CD4-positive, alpha-beta T cell treated with Interleukin-15 for 4 hours (primary cell): ENCODE measurements at places on chromosomes 13 and 19.

DNA sequence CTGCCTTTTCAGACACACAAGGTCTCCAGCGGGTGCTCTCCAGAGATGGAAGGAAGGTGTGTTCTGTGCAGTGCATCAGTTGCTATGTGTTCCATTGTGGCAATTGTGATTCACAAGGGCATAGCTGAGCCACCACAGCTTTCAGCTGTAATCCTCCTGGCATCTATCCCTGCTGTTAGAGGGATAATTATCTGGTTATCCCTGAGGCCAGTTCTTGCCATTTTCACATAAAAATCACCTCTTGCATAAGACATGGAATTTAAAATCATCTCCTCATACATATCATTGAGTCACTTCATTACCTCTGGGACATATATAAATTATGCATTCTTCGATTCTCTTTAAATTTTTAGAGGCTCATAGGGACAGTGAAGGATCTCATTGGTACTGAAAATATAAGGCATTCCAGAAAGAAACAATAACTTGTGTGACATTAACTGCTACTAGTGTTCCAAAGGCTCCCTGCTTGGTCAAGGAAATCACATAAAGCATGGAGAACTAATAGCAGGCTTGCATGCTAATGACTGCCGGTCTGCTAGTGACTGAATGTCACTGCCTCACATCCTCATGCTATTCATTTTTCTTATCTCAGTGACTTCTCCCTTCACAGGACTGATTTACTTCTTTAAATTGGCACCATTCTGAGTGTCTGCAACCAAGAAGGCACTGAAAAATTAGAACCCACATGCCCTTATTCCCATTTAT, 214.0 kb downstream of the ENOX1 start:
- no peak for DNase-seq

DNA sequence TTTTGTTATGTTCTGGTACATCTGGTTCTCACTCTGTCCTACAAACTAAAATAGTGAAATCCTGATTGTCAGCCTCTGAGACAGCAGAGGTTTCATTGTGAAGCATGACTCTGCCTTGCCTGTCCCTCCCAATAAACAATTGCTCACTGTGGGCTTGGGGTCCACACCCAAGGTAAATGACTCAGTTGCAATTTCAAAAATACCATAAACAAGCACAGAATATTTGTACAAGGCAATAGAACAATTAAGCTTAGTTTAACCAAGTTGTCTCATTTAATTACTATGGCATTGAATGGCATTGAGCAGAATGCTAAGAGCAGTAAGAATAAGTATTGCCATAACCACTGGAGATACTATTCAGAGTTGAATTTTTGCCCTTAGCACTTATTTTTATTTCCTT, 353.6 kb downstream of the SPRY2 start:
- DNase-seq = no peak

DNA sequence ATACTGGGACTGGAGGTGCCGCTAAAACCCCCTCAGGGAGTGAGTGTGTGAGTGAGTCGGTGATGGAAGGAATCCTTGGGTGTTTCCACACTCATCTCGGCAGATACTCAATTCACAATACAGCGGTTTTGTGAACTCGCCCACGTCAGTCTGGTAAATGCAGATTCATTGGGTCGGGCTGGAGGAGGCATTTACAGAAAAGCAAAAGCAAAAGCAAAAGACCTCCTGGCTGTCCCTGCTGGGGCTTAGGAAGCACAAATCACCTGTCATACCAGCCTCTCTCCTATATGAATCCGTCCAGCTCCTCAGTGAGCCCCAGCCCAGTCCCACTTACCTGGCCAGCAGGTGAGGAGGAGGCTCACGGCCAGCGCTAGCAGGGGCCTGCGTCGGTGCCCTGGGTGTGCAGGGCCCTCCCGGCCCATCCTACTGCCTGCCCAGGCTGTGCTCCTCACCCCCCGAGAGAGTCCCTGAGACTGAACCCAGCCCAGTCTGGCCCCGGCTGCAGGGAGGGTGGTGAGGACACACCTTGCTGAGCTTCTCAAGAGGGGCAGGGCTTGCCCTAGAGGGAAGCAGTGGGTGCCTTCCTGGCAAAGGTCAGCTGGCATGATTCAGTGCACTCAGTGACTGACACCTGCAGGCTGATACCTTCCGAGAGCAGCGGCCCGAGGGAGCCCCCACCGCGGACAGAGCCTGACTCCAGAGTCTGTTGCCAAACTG, at the start of gene MUC16:
MUC16 (minus strand) TSS at position 475 of the 717 bp plus-strand sequence.
- peak; percentile 2 for DNase-seq

DNA sequence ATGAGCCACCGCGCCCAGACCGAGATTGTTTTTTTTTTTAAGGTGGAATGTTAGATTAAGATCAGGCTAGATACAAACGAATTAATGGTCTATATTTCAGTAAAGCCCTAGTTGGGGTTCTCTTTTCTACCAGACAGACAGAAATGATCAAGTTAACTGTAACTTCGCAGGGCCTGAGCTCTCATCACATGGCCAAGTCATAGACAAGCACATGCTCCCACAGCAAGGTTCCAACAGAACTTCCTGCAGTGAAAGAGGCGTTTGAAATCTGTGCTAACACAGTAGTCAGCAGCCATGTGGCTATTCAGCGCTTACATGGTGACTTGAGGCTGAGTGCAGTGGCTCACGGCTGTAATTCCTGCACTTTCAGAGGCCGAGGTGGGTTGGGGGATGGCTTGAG, 34.7 kb upstream of the SEMA6B start:
- no peak for DNase-seq

DNA sequence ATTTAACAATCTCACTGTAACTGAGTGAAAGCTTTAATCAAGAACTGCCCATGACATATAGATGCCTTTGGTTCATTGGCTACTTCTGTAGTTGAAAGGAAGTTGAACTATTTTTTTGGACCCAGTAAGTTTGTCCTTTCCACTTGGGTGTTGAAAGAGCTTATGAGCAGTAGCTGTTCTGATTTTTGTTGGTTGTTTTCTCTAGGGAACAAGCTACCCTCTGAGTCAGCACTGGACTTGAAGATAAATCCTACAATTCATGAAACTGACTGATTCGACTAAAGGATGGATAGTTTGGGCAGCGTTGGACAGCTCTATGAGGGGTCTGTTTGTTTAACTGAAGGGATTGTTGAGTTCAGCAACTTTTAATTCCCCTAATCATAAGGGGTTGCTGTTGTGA, 101.0 kb downstream of the PAN3 start:
- no peak for DNase-seq

DNA sequence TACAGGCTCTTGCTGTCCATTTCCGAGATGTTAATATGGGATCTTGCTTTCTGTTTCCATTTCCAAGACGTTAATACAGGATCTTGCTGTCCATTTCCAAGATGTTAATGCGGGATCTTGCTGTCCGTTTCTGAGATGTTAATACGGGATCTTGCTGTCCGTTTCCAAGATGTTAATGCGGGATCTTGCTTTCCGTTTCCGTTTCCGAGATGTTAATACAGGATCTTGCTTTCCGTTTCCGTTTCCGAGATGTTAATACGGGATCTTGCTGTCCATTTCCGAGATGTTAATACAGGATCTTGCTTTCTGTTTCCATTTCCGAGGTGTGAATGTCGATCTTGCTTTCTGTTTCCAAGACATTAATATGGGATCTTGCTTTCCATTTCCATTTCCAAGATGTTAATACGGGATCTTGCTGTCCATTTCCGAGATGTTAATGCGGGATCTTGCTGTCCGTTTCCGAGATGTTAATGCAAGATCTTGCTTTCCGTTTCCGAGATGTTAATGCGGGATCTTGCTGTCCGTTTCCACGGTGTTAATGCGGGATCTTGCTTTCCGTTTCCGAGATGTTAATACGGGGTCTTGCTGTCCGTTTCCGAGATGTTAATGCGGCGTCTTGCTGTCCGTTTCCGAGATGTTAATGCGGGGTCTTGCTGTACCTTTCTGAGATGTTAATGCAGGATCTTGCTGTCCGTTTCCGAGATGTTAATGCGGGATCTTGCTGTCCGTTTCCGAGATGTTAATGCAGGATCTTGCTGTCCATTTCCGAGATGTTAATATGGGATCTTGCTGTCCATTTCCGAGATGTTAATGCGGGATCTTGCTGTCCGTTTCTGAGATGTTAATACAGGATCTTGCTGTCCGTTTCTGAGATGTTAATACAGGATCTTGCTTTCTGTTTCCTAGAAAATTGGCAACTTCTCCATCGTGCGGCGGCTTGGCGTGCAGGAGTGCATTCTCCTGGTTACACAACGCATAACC, 38.3 kb downstream of the PEX11G start:
- DNase-seq = no peak

- DNase-seq = no peak
Measured at GRCh38 chr19:11418094-11418548, 993 bp downstream of the RGL3 start.

GRCh38 chr13:51804295-51805172, 571 bp upstream of the DHRS12 start:
- DNase-seq = peak; percentile 37

DNA sequence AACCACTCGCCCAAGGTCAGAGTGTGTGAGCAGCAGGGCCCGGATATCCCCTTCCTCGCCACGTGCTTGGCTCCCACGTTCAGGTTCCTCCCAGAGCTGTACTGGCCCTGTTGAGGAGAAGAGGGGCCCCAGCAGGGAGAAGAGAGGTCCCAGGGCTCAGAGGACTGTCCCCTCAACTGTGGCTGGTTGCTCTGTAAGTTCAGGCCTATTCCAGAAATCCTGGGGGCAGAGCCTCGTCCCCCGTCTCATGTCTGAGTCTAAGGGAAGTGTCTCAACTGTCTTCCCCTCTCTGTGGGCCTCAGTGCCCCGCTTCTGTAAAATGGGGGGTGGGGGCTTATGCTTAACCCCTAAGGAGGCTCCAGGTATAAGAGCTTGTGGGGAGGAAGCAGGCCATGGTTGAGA, 3.9 kb downstream of the PPP5C start:
- DNase-seq = peak; percentile 14

DNA sequence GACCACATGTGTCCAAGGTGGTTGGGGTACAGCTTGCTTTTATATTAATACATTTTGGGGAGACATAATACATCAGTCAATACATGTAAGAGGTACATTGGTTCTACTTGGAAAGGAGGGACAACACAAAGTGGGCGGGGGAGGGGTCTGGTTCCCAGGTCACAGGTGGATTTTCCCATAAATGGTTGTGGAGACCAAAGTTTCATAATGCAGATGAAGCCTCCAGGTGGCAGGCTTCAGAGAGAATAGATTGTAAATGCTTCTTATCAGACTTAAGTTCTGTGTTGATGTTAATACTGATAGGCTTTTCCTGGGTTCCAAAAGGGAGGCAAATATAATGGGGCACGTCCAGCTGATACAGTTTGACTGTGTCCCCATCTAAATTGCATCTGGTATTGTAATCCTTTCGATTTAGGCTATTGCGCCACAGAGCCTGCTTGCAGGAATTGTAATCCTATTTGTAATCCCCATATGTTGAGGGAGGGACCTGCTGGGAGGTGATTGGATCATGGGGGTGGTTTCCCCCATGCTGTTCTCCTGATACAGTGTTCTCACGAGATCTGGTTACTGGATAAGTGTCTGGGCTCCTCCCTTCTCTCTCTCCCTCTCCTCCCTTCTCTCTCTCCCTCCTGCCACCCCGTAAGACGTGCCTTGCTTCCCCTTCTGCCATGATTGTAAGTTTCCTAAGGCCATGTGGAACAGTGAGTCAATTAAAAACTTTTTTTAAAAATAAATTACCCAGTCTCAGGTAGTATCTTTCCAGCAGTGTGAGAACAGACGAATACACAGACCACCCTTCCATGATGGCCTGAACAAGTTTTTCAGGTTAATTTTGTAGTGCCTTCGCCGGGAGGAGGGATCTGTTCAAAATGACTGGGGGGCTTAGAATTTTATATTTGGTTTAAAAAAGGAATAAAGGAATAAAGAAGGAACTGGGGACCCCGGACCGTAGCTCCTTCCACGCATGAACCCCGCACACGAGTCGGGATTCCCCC, 44.9 kb downstream of the ZNF823 start:
- DNase-seq = no peak

DNA sequence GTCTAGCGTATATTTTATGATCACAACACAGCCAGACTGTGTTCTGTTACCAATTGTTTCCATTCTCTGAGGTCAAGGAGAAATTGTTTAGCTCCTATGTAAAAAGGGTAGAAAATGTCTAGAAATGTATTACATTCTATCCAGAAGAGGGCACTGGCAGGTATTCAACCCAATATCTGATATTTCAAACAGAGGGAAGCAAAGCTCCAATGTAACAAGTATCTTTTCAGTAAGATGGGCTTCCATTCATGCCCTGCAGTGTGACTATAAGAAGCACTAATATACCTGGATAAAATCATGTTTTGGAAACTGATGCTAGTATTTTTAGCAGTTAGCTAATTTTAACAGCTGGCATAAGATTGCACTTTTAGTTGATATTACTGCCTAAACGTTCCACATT, 312.7 kb downstream of the FGF14 start:
- DNase-seq = no peak

DNA sequence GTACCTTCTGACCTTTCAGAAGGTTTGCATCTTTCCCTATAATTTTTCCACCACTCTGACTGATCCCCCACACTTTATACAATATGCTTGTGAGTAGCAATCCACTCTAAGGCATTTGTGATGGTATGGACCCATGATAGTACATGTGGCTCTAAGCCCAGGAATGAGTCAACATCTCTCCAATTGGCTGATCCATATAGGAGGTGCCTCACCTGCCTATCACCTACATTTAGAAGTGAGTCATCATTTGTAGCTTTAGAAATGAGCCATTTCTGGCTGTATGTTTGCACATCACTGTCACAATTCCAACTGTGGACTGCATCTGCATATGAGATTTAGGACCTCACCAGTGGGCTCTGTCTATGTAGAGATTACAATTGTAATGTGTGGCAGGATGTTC, 133.1 kb upstream of the ZNF91 start:
- no peak for DNase-seq

DNA sequence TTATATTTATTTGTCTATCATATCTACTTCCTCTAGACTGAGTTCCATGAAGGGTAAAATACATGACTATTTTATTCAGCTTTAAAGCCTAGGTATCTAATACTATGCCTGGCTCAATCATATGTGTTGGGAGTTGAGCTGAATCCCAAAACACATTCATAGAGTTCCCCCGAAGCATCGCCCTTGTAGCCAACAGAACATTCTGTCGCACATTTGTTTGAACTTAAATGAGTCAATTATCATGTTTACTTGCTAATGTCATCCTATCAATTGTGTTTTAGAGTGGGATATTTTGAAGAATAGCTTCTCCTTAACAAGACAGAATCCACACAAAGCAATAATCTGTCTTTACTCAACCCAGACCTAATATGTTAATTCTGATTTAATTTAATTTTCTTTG, 252.4 kb downstream of the HS6ST3 start:
- DNase-seq = no peak

DNA sequence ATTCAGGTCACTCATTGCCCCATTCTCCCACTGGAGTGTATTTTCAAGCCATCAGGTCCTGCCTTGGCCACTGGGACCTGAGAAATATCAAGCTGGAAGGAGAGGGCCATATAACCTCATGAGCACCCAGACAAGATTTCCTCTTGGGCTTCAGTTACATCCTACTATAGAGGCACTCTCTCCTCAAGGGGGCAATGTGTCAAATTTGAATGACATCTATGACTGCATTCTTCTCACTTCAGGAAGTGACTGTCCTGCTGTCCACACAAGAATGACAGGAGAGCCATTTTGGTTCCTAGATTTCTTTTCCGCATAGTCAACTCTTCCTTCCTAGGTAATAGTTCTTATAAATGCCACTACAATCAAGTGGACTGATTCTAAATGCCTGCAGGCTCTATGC, 416.2 kb downstream of the DIAPH3 start:
- DNase-seq = no peak
